A549 treated with dexamethasone at 1 μM for 4 hours (cell line): ENCODE measurements at places on chromosomes 7 and 10. TPM values are rescaled to one million over a fixed set of nuclear protein-coding genes. Genes with fewer than 3 reads are reported as not detected.

Gene PTER
- 12.3 to 19.7 TPM (median 16.9 TPM) in 5 replicates for total RNA-seq

Gene RBP3
- not detected in 5 replicates for total RNA-seq

Gene LLCFC1
- not detected in 5 replicates for total RNA-seq

Gene NKX2-3
- total RNA-seq: 0.05 TPM in 2 of 5 replicates, not detected in the others

Gene GPR15LG
- total RNA-seq: 0.21 TPM in 1 of 5 replicates, not detected in the others

Gene UTF1
- not detected in 5 replicates for total RNA-seq

Gene REEP3
- total RNA-seq: 14.5 to 26.2 TPM (median 24.9 TPM) in 5 replicates

Gene GCC1
- 14.0 to 15.8 TPM (median 14.7 TPM) in 5 replicates for total RNA-seq

Gene MAGI2
- 0.27 to 0.47 TPM (median 0.32 TPM) in 5 replicates for total RNA-seq

Gene TLL2
- 0.05 to 0.09 TPM (median 0.07 TPM) in 5 replicates for total RNA-seq

Gene AKR1C2
- 3,478 to 4,005 TPM (median 3,689 TPM) in 5 replicates for total RNA-seq

Gene ENKUR
- total RNA-seq: 0.26 to 0.39 TPM (median 0.30 TPM) in 5 replicates

Gene TNRC18
- total RNA-seq: 42.4 to 62.3 TPM (median 57.1 TPM) in 5 replicates

Gene NANOS1
- total RNA-seq: 2.4 to 3.6 TPM (median 3.4 TPM) in 5 replicates

Gene TCERG1L
- total RNA-seq: not detected in 5 replicates

Gene LCOR
- 7.5 to 14.7 TPM (median 10.1 TPM) in 5 replicates for total RNA-seq

Gene WNT8B
- 0.05 TPM in 1 of 5 replicates, not detected in the others for total RNA-seq

Gene VWA2
- total RNA-seq: 0.05 to 0.06 TPM (median 0.06 TPM) in 3 of 5 replicates, not detected in the others

Gene TBX20
- 1.4 to 3.6 TPM (median 3.1 TPM) in 5 replicates for total RNA-seq
